ENCODE measurements at places on chromosomes 6 and 20.

- no peak for DNase-seq
Measured at GRCh38 chr6:43508481-43509141, 1.5 kb downstream of the LRRC73 start.

- DNase-seq: no peak
Measured at GRCh38 chr6:63985223-63985622, 349.6 kb downstream of the PHF3 start.

- DNase-seq: no peak
Measured at GRCh38 chr6:109747221-109747620, 56.1 kb downstream of the FIG4 start.

- DNase-seq: no peak
Measured at GRCh38 chr6:33516726-33517125, 62.4 kb downstream of the ZBTB9 start.

GRCh38 chr6:126947070-126947469 lies 171.4 kb upstream of the RSPO3 start:
- peak; percentile 53 for DNase-seq

DNA sequence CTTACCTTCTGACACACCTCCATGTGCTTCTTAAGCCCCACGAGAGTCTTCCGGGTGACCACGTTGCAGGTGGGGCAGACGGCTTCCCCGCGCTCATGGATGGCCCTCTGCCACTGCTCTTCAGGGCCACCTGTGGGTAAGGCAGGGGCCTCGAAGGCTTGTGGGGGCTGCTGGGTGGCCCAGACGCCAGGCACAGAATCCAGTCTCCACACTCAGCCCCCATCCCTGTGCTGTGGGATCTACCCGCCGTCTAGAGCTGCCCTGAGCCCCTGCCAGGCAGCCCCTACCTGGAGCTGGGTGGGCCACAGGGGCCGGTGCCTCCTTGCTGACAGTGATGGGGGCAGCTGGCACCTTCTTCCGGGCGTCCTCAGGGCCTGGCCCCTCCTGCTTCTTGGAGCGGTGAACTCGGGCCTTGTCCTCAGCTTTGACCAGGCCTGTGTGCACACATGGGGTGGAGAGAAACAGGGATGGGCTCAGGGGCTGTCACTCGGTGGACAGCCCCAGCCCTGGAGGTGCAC lies 5.9 kb downstream of the ZNF512B start:
- DNase-seq: no peak

GRCh38 chr6:47655719-47656595 lies 42.4 kb upstream of the ADGRF4 start:
- DNase-seq: peak; percentile 4

DNA sequence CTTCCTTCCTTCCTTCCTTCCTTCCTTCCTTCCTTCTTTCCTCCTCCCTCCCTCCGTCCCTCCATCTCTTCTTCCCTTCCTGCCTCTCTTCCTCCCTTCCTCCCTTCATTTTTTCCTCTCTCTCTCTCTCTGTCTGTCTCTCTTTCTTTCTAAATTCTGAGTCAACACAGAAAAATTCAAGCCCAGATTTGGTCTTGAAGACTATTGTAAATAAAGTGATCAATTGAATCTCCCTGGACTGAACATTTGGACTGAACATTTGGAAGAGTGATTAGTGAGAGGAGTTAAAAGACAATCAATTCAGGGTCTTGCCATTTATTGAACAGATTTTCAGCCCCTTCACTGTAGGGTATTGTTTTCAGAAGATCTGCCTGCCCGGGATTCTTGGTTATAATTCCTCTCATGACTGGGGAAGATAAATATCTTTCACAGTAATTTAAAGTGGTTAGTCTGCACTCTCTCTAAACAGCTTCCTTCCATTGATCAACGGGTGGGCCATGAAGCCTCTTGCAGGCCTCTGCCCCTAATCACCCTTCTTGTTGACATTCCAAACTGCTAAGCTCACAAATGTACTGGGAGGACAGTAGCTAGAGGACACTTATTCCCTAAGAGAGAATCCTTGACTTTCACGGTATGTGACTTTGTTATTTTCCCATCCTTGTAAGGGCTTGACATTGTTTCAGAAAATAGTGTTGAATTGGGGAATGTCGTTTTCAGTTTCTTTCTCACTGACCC lies 101.7 kb upstream of the BMP2 start:
- DNase-seq: peak; percentile 2

DNA sequence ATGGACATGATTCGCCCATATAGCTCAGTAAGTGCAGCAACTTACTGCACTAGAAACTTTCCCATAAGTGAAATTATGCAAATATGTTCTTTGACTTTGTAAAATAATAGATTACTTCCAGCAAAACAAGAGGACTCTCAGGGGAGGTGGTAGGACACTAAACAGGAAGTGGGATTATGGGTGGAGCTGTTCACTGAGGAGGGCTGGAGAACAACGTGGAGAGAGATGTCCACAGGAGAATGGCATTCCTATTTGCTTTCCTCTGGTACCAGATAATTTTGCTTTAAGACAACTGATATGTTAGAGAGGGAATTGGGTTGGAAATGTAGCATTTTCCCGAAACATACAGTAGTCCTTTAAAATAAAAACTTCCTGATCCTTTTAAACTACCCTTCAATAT lies 3.7 kb downstream of the TPD52L1 start:
- no peak for DNase-seq

DNA sequence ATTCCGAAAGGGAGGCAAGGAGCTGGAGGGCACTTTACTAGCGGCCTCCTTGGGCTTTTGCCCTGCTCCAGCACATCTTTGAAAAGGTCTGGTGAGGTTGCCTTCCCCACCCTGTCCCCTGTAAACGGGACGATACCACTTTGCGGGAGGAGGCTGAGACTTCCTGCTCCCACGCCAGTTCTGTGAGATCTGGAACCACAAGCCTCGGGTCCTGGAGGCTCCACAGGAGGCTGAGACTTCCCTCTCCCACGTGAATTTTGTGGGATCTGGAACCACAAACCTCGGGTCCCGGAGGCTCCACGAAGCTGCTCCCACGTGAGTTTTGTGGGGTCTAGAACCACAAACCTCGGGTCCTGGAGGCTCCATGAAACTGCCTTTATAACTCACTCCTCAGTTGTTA lies 209.3 kb downstream of the DLL1 start:
- no peak for DNase-seq

GRCh38 chr6:107235511-107235910 lies 120.2 kb upstream of the BEND3 start:
- DNase-seq: peak; percentile 64

DNA sequence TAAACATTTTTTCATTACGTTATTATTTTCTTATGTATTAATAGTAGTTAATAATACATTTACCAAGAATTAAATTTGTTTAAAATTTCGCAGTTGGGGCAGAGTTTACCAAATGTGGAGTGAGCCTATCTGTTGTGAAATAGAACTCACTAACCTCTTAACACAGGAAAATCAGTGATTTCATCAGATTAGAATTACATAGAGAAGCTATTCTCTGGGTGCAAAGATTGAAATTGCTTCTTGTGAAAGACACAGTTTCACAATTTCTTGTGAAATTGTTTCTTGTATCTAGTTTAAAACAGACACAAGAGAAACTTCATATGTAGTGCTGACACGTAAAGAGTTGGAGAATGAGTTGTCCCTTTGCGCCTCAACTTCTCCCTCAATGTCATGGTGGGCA lies 69.4 kb upstream of the PRL start:
- DNase-seq: peak; percentile 84

- DNase-seq: no peak
Measured at GRCh38 chr6:9398071-9398766, 962.9 kb upstream of the SLC35B3 start.

DNA sequence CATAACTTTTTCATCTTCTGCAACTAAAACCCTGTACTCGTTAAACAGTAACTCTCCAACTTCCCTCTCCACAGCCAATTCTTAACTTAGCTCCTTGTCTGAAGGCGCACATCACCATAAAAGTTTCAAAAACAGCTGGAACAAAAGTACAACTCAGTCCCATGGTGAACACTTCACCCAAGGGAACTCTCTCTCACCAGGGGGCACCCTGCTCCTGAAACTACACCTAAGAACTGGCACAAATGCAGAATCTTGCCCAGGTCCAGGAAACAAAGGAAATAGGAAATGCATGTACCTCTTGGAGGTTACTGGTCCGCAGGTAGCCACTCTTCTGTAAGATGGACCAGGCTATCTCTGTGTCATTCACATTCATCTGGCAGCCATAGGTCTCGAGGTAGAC lies 6.6 kb downstream of the CDK5RAP1 start:
- no peak for DNase-seq

DNA sequence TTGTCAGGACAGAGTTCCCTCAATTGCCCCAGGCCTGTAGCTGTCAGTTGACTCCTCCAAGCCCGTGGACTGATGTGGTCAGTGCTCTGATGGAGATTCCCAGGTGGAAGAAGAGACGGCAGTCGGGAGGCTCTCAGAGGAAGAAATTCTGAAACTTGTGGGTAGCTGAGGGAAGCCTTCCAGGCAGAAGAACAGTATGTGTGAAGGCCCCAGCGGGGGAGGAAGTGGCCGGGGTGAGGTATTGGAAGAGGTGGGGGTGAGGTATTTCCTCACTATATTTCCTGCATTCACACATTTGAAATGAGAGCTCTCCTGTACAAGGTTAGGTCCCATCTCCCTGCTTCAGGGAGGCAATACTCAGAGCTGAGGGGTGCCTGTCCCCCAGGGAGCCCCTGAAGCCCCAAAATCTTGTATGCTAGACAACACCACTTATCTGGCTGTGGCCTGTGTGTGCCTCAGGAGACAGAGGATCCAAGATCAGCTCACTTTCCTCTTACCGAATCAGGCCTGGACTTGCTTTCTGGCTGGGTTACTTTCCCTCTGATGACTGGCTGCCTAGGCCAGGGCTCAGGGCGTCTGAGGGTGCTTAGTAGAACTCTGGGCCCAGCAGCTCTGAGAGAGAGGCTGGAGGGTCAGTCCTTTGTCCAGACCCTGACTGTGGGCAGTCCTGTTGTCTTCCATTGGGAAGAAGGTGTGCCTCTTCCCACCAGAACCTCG lies 49.3 kb upstream of the MYL9 start:
- DNase-seq: no peak

DNA sequence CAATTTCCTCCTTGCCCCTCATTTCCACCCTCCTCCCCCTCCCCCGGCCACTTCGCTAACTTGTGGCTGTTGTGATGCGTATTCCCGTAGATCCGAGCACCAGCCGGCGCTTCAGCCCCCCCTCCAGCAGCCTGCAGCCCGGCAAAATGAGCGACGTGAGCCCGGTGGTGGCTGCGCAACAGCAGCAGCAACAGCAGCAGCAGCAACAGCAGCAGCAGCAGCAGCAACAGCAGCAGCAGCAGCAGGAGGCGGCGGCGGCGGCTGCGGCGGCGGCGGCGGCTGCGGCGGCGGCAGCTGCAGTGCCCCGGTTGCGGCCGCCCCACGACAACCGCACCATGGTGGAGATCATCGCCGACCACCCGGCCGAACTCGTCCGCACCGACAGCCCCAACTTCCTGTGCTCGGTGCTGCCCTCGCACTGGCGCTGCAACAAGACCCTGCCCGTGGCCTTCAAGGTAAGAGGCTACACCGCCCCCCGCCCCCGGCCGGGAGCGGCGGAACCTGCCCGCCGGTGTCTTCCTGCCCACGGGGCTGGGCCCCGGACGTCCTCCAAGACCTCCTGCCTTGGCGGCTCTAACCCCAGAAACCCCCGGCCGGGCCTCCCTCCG lies 44.9 kb upstream of the SUPT3H start:
- DNase-seq: peak; percentile 64

GRCh38 chr6:12595161-12595811 lies 121.3 kb upstream of the PHACTR1 start:
- peak; percentile 18 for DNase-seq

GRCh38 chr20:11454966-11455799 lies 462.5 kb upstream of the BTBD3 start:
- DNase-seq: peak; percentile 39

DNA sequence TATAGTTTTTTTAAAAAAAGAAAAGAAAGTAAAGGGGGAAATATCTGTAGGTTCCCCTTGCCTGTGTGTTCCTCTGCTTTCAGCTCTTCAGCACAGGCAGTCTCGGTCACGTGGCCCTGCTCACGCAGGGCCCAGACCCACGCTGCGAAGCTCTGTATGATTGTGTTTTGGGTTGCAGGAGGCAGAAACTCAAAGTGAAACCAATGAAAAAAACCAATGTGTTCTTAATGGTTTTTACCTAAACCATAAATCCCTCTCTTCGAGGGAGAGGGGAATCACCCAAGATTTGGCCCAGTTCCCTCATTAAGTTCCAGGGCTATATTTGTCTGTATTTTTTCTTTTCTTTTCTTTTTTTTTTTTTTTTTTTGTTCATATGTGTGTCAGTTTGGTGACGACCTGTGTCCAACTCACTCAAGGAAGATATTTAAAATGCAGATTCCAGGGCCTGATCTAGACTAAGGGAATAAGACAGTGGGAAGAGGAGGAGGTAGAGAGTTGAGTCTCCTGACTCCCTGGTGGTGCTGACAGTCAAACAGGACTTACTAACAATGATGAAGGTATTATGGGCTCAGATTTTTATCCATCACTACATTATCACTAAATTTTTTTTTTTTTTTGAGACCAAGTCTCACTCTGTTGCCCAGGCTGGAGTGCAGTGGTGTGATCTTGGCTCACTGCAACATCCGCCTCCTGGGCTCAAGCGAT lies 33.8 kb upstream of the RREB1 start:
- no peak for DNase-seq

- DNase-seq: no peak
Measured at GRCh38 chr20:61271312-61272231, 19.5 kb downstream of the CDH4 start.

- no peak for DNase-seq
Measured at GRCh38 chr20:36173451-36173933, 19.0 kb downstream of the EPB41L1 start.

DNA sequence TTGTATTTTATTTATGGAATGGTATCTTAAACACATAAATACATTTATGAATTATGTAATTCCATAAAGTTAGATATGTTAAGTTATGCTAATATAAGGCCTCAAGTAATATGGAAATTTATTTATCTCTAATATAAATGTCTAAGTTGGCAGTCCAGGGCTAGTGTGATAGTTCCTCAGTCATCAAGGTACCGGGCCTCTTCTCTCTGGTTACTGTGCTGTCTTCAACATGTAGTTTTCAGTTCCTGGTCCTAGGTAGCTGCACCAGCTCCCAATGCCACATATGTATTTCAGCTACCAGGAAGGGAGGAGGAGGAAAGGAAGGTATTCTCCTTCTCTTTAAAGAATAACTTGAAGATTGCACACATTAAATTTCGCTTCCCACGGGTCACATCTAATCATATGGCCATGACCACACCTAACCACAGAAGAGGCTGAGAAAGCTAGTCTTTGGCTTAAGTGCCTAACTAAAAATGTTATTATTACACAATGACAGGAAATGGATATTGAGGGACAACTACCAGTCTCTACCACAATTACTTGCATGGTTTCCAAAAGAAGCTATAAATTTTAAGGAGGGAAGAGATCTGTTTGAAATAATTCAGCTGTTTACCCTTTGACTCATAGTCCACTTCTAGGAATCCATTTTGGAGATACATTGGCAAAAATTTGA lies 68.6 kb downstream of the BCKDHB start:
- peak; percentile 49 for DNase-seq

- no peak for DNase-seq
Measured at GRCh38 chr6:128558021-128558420, 37.6 kb upstream of the PTPRK start.
